Sciatic nerve (tissue), 2 donors: ENCODE measurements at places on chromosomes 3 and 15. TPM values are rescaled to one million over a fixed set of nuclear protein-coding genes. Genes with fewer than 3 reads are reported as not detected.

KBTBD8 gene
- 2.9 TPM for total RNA-seq

TTLL3 gene
- 113 TPM for total RNA-seq

DNA sequence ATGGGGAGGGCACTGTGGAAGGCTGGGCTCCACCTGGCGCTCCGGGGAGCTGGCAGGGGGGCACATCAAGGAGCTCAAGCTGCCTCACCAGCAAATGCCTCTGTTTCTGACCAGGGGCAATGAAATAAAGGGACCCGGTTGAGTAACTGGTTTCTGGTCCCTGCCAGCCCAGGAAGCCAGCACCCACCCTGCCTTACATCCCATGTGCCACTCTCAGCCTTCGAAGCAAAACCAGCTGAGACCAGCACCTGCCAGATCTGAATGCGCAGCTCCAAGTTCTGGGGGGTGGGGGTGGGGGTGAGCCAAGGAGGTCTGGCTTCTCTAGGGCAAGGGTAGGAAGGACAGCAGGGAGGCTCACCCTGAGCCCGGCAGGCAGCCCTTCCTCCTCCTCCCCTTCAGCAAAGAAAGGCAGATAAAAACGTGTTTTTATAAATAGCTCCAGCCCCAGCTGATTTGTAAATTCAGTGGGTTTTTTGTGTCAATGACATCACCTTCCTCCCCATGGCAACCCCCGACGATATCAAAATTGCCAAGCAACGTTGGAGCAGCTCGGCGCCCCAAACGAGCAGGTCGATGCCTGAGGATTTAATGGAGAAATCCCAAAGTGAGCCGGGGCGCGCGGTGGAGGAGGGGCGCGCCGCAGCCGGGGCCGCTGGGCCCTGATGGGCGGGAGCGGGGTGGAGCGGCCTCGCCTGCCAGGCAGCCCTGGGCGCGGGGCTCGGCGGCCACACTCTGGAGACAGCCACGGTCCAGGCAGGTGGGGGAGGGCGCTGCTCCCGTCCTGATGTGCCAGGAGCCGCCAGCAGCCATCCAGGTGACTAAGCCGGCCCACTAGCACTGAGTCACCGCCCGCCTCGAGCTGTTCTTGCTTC, at the start of gene PAK6:
Gene PAK6, plus strand, starts transcription at position 532 of the 872 bp plus-strand sequence. CDS start 25,723 bp downstream, outside the sequence.
- DNase-seq, result peak; percentile 56

- DNase-seq, result no peak
Measured at GRCh38 chr3:2897821-2898220, 212.4 kb downstream of the IL5RA start.

- DNase-seq, result no peak
Measured at GRCh38 chr3:20323307-20323927, 137.4 kb upstream of the SGO1 start.

FOXB1 gene
- not detected for total RNA-seq

DNA sequence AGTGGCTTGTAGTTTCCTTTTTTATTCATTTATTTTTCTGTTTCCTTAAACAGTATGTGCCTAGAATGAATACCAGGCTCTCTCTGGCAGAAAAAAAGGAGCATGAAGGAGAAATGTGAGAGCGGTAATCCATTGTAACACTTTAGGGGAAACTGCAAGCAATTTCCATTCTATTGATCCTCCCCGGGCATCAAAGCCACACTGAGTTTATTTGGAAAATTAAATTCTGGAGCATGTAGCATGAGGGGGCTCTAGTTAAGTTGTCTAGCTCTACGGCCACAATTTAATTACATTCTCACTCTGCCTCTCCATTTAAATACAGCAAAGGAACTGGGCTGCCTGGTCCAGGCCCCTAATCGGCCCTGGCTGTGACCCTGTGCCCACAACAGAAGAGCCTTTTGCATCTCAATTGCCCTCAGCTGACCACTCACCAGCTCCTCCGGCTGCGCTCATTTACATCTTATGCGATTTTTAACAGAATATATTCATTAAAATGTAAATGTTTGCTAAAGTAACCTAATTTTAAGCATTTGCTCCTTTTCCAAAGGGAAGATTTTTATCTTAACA, 72.9 kb downstream of the MEGF11 start:
- DNase-seq, result peak; percentile 27

DNA sequence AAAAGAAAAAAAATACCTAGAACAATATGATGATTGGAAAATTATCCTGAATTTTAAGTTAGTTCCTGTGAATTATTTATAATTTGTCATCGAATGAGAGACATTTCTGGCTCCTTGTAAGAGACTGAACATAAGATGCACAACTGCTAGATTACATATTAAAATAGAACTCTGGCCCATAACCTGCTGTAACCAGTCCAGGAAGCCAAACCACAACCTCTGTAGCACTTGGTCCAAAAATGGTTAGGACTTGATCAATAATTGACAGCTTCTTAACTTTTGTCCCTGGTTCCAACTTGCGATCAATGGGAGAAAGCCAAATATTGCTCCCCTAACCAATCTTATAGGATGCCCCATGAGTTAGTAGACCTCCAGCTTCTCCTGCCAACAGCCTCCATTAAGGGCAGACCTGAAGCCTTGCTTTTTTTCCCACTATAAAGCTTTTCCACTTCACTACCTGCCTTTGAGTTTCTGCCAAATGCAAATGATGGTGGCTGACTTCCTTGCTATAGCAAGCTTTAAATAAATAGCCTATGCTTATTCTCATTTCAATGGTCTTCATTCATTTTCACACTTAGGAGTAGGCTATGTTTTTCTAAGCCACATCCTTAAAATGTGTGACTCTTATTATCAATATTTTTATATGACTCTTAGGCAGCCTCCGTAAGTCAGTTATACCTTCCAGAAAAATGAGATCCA, 224.0 kb upstream of the ARHGEF26 start:
- no peak for DNase-seq
